IgD-negative memory B cell (primary cell): ENCODE measurements at places on chromosomes 2 and 18. TPM values are rescaled to one million over a fixed set of nuclear protein-coding genes. Genes with fewer than 3 reads are reported as not detected.

Gene BOK
- 0.08 TPM for polyA plus RNA-seq

Gene SKOR2
- polyA plus RNA-seq = not detected

Gene CXCR2
- polyA plus RNA-seq = 0.40 TPM

Gene TXNDC2
- polyA plus RNA-seq = not detected

Gene NEB
- polyA plus RNA-seq = 1.4 TPM

Gene RAD51AP2
- polyA plus RNA-seq = not detected

Gene SMYD1
- not detected for polyA plus RNA-seq
